ENCODE measurements at places on chromosomes 7 and 10. TPM values are rescaled to one million over a fixed set of nuclear protein-coding genes. Genes with fewer than 3 reads are reported as not detected.

Gene ATOH7
- not detected for total RNA-seq

Gene SERPINE1
- total RNA-seq, result 0.07 TPM

Gene NXPH1
- total RNA-seq, result not detected

Gene RAB19
- 4.6 TPM for total RNA-seq

Gene OR2A12
- total RNA-seq, result not detected

Gene MBL2
- not detected for total RNA-seq

Gene ASAH2
- 4.1 TPM for total RNA-seq

Gene TUBB8
- total RNA-seq, result not detected

Gene SAMD9L
- total RNA-seq, result 8.2 TPM

Gene SAP25
- 13.7 TPM for total RNA-seq

Gene STEAP4
- not detected for total RNA-seq

Gene UCN3
- not detected for total RNA-seq

Gene CFAP46
- not detected for total RNA-seq

DNA sequence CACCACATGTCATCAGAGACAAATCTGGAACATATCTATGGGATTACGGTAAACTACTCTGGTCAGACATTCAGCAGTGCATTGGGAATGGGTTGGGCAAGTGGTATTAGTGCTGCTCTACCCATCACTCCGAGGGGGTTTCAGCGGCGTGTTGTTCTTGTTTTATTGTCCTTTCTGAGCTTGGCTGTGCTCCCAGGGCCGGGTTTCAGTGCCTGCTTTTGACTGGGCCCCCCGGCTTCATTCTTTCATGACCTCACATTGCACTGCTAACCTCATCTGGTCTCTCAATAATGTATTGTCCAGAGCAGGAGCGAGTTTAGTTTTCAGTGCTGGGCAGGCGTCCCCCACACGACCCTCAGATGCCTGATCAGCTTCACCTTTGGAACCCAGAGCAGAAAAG is 364.6 kb downstream of the PAXIP1 start:
- no peak overlapping the region for H3K4me3 ChIP-seq
- DNase-seq, result no peak
- no peaks in the 10 kb centered on the region for H3K27me3 ChIP-seq
- H3K27ac ChIP-seq, result no peak overlapping the region
- no peaks in the 10 kb centered on the region for H3K4me1 ChIP-seq

GRCh38 chr10:12279281-12279680 is 70.1 kb upstream of the CAMK1D start:
- no peaks in the 10 kb centered on the region for H3K27me3 ChIP-seq
- H3K4me3 ChIP-seq, result no peak overlapping the region
- H3K36me3 ChIP-seq, result no peaks in the 10 kb centered on the region
- no peak overlapping the region for H3K27ac ChIP-seq
- no peak for DNase-seq

DNA sequence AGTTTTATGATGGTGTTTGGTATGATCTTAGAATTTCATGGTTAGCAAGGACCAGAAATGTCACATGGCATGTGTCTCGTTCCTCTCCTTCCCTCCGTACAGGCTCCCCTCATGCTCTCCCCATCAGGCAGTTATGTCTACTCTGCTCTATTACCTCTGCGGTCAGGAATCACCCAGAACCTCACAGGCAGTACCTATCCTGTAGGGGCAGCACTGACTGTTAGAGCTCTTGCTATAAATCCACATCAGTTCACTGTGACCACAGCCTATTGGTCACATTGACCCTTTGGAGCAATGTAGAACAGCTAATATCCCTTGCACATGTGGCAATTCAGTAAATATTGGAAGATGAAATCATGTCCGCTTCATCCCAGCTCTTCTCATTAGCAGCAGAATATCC is 151.8 kb downstream of the WNT2 start:
- H3K27ac ChIP-seq, result no peak overlapping the region
- no peak for DNase-seq
- H3K4me1 ChIP-seq, result no peaks in the 10 kb centered on the region
- H3K4me3 ChIP-seq, result no peak overlapping the region
- H3K36me3 ChIP-seq, result peaks cover 6% of the 10 kb centered on the region

DNA sequence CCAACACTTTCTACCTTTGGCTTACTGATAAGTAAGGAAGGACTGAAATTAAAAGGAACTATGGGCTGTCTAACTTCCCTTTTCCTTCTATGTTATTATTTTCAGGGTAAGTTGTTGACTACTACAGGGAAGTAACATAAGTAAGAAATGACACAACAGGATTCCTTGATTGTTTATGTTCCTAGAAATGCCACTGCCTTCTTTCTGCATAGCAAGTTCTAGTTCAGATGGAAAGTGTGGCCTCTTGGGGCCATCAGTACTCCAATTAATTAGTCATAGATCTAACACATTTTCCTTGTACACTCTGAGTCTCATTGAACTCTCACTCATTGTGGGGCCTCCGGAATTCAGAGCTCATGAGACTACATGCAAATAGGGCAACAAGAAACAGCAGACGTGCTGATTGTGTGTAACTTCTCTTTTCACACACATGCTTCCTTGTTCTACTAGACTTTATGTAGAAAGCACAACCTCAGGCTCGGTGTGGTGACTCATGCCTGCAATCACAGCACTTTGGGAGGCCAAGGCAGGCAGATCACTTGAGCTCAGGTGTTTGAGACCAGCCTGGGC is 35.3 kb upstream of the HIBADH start:
- H3K4me3 ChIP-seq, result no peak overlapping the region
- H3K27me3 ChIP-seq, result peaks cover 3% of the 10 kb centered on the region
- peak; percentile 17 for DNase-seq
- no peak overlapping the region for H3K27ac ChIP-seq
- no peaks in the 10 kb centered on the region for H3K36me3 ChIP-seq
- no peaks in the 10 kb centered on the region for H3K4me1 ChIP-seq

GRCh38 chr10:15197276-15197675 is 28.8 kb upstream of the NMT2 start:
- DNase-seq, result no peak
- H3K4me1 ChIP-seq, result peaks cover 29% of the 10 kb centered on the region
- H3K4me3 ChIP-seq, result no peak overlapping the region
- H3K36me3 ChIP-seq, result no peaks in the 10 kb centered on the region
- no peaks in the 10 kb centered on the region for H3K27me3 ChIP-seq
- H3K27ac ChIP-seq, result peak overlapping the region; percentile 57

DNA sequence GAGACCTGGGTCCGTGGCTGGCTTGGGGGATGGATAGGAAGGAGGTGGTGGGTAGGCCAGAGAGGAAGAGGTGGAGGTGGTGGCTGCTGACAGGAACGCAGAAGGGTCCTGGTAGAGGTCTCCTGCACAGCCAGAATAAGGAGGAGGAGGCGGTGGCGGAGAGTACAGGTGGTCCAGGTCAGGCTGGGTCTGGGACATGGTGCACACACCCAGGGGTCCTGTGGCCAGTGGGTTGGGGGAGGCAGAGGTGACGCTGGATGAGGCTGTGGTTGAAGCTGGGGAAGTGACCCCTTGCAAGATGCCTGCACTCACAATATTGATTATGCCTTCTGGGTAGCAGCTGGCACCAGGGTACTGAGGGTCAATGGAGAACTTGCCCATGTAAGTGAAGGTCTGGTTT is 2.2 kb downstream of the EGR2 start:
- H3K4me1 ChIP-seq, result peaks cover 61% of the 10 kb centered on the region
- peaks cover 36% of the 10 kb centered on the region for H3K36me3 ChIP-seq
- no peak for DNase-seq

DNA sequence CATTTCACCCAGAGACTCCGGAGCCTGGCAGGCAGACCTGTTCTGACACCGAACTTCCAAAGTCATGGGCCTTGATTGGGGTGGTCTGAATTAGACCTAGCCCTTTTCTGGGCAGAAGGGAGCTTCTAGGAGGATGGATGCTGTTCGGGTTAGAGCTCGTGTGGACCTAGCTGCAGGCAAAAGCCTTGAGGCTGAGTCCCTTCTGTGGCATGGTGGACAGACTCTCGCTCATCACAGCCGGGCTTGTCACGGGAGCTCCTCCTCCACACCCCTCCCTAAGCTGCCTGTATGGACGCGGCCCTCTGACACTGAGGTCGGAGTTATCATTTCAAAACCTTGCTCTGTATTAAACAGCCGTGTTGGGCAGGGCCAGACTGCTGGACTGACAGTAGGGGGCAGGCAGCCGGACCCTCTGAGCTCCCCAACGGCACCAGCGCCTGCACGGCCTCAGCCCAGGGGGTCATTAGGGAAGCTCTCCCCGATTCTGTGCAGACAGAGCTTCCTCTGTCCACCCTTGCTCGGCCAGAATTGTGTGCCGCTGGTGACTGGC is 2.2 kb downstream of the IRF5 start:
- H3K4me3 ChIP-seq, result no peak overlapping the region
- H3K4me1 ChIP-seq, result peaks cover 32% of the 10 kb centered on the region
- H3K36me3 ChIP-seq, result no peaks in the 10 kb centered on the region
- H3K27ac ChIP-seq, result no peak overlapping the region

- no peaks in the 10 kb centered on the region for H3K36me3 ChIP-seq
- H3K27me3 ChIP-seq, result no peaks in the 10 kb centered on the region
- no peak overlapping the region for H3K27ac ChIP-seq
- DNase-seq, result no peak
- no peaks in the 10 kb centered on the region for H3K4me1 ChIP-seq
Measured at GRCh38 chr7:20354610-20355528, 24.2 kb downstream of the ITGB8 start.

DNA sequence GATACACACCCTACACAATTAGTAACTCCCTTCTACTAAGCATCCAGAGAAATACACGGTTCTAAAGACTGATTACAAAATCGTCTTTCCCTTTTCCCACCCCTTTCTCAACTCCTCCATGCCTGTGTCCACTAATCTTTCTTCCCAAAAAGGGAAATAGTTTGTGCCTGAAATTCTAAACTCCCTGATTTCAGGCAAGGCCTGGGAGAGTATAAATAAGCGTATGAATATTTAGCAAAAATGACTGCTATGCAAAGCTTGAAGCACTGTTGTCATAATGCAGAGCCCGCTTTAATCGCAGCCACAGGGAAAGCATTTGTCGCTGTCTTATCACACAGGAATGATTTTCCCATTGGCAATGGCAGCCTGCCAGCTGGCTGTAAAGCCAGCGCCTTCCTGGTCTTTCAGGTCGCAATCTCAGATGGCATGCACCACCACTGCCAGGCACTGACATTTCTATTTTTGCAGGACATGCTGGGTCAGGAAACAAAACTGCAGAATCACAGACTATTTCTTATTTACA is 142.9 kb upstream of the PCGF5 start:
- DNase-seq, result no peak
- H3K36me3 ChIP-seq, result no peaks in the 10 kb centered on the region
- no peak overlapping the region for H3K4me3 ChIP-seq
- H3K27ac ChIP-seq, result no peak overlapping the region

DNA sequence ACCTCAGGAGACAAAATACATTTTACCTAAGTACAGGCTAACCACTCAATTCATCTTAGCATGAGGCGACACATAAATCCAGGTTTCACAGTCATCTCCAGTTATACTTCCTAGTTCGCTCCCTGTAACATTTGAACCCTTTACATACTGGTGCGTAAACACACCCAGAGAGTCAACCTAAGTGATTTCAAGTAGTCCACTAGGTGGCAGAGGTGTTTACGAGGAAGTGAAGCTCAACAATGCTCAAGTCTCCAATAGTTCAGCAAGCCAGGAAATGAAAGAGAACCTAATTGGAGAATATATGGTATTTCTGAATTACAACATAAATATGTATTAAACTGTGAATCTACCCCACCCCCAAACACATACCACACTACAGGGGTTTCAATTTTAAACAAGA is 76.3 kb upstream of the ABCB5 start:
- H3K27me3 ChIP-seq, result no peaks in the 10 kb centered on the region
- H3K4me3 ChIP-seq, result no peak overlapping the region
- no peaks in the 10 kb centered on the region for H3K36me3 ChIP-seq
- no peak for DNase-seq

DNA sequence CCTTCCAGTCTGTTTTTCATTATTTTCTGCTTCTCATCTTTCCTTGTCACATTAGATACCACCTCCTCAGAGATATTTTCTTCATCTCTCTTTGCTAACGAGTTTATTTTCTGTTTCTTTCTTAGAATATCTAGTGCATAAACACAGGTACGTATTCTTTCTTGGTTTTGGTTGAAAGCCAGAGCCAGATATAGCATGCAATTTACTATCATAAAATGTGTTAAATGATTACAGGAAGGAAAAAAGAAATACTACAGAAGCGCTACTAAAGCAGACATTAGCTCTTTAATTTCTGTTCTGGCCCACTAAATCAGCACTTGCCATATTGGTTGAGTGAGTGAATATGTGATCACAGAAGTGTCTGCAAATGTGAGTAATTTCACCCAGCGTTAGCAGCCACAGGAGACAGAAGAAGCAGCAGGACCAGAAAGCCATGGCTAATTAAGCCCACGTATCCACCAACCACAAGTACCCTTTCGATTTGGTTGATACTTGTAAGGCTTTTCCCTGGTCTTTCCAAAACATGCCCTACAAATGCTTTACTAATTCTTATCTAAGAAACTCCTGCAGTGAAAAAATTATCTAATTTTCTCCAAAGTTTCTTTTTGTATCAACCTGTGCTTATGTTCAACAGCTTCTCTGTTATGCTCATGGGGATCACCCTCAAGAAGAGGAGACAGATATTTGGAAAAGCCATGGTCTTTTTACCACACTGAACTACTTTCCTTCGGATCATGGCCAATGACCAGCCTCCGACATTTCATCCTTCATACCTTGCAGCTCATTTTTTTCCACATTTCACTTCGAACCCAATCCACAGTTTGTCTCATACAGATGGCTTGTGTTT is 23.1 kb upstream of the MACC1 start:
- no peak overlapping the region for H3K27ac ChIP-seq
- no peaks in the 10 kb centered on the region for H3K36me3 ChIP-seq
- H3K27me3 ChIP-seq, result peaks cover 13% of the 10 kb centered on the region
- no peak overlapping the region for H3K4me3 ChIP-seq

- H3K27me3 ChIP-seq, result peaks cover 11% of the 10 kb centered on the region
- H3K4me3 ChIP-seq, result no peak overlapping the region
- no peaks in the 10 kb centered on the region for H3K4me1 ChIP-seq
- H3K27ac ChIP-seq, result no peak overlapping the region
- no peaks in the 10 kb centered on the region for H3K36me3 ChIP-seq
- DNase-seq, result no peak
Measured at GRCh38 chr7:121109145-121109544, 120.6 kb downstream of the CPED1 start.

- peaks cover 3% of the 10 kb centered on the region for H3K36me3 ChIP-seq
- peak; percentile 23 for DNase-seq
- no peak overlapping the region for H3K4me3 ChIP-seq
- H3K27me3 ChIP-seq, result no peaks in the 10 kb centered on the region
Measured at GRCh38 chr7:99308461-99309074, 17.1 kb upstream of the ARPC1A start.

- H3K27me3 ChIP-seq, result no peaks in the 10 kb centered on the region
- no peaks in the 10 kb centered on the region for H3K4me1 ChIP-seq
- H3K27ac ChIP-seq, result no peak overlapping the region
Measured at GRCh38 chr7:140685407-140686087, 11.0 kb upstream of the NDUFB2 start.

DNA sequence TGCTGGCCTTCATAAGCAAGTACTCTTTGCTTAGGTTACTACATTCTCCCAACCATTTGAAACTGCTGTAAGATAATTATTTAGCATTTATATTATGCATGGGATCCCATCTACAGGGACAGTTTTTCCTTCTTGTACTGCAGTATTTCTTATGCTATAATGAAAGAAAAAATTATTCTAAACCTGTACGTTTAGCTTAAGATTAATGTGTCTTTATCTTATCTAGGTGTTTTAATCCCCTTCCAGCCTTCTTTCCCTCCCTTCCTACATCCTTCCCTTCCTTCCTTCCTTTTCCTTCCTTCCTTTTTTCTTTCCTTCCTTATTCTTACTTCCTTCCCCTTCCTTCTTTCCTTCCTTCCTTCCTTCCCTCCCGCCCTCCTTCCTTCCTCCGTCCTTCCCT is 778.3 kb downstream of the CNTNAP2 start:
- no peaks in the 10 kb centered on the region for H3K36me3 ChIP-seq
- no peaks in the 10 kb centered on the region for H3K27me3 ChIP-seq
- H3K4me1 ChIP-seq, result no peaks in the 10 kb centered on the region
- no peak overlapping the region for H3K4me3 ChIP-seq
